ENCODE measurements at places on chromosomes 16 and 17.

GRCh38 chr16:13896543-13897182 lies 23.3 kb upstream of the ERCC4 start:
- no peak for DNase-seq

DNA sequence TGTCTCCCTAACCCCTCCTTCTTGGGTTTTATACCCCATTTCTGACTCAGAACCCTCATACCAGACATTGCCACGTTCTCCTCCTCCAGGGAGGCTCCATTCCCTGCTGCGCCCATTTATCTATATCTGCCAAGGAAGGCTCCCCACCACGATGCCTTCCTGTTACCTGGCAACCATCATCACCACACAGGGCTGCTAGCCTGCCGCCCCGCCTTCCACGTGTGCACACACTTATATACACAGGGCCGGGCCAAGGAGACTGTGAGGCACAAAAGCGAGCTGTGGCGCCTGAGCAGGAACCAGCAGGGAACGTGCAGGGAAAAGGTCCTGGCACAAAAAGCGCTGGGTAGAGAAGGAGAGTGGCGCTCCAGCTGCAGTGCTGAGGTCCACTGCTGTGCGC lies 261.8 kb downstream of the CBLN1 start:
- no peak for DNase-seq

DNA sequence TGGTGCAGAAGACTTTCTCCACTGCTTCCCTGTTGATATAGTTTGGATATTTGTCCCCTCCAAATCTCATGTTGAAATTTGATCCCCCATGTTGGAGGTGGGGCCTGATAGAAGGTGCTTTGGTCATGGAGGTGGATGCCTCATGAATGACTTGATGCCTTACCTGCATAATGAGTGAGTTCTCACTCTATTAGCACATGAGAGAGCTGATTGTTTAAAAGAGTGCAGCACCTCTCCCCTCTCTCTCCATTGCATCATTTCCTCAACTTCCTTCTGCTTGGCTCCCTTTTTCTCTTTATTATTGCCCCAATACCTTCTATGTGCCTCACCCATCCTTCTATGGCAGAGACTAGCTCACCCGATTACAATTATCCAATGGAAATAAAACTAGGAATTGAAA lies 90.8 kb upstream of the COX10 start:
- DNase-seq: no peak

DNA sequence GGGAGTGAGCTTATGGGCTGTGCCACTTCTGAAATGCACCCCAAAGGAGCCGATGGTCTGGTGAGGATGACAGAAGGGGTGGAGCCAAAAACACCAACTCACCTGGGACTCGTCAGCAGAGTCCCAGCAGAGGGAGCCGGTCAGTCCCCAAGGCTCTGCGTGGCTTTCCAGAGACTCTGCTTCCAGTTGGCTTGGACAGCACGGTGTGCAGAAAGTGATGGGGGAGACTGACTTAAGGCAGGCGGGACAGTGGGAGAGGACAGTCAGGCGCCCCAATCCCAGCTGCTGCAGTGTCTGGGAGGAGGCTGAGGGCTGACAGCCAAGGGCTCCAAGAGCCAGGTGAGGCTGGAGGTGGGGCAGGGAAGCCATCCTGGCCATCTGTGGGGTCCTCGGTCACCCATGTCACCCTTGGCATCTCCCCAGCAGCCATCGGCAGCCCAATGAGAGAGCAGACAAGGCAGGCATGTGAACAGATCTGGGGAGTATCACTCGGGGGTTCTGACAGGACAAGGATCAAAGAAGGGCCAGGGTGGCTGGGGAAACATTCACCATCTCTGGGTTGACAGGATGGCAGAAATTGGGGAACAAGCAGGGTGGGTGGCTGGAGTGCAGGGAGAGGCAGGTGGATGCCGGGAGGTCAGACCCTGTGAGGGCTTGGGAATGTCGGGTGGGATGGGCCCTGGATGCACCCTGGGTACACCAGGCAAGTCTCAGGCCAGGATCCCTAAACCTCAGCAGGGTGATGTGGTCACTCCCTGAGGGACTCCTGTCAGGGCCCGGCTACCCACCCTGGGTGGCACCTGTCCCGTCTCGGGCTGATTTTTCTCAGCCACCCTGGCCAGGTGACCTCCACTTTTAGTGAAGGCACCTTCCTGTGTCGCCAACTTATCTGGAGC lies 8.9 kb upstream of the KRTAP17-1 start:
- DNase-seq: no peak

- no peak for DNase-seq
Observed at GRCh38 chr16:56510544-56510943, 9.3 kb downstream of the BBS2 start.

- no peak for DNase-seq
Observed at GRCh38 chr16:52552643-52553042, 5.7 kb upstream of the TOX3 start.

Measured in activated T-cell treated with anti-CD3 and anti-CD28 coated beads for 1 hour (primary cell).